ENCODE measurements at places on chromosomes 11 and 22.

- DNase-seq = no peak
These were observed 4.6 kb downstream of the SLN start for GRCh38 chr11:107707215-107707671.

DNA sequence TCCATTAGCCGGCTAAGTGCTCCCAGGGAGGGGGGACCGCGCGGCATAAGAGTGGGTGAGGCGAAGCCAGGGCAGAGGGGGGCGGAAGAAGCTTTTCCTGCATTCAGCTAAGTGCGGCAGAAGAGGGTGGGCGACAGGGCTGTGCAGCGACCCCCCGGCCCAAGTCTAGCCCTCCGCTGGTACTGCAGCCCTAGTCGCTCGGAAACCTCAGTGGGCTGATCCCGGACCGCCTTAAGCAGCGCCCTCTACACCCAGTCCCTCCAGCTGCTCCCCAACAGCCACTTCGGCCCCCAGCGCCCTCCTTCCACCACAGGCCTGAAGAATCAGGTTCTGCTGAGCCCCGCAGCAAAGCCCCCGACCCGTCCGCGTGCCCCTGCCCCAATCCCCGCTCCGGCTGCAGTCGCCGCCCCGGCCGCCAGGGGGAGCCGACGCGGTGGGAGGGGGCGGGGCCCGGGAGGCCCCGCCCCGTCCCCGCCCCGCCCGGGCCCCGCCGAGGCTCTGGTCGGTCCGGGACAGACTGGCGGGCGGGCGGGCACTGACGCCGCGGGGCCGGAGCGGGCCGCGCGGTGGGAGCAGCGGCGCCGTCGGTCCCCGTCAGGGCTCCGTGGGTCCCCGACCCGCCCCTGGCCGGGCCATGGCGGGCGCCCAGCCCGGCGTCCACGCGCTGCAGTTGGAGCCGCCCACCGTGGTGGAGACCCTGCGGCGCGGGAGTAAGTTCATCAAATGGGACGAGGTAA lies at the start of gene PLCB3:
Gene PLCB3 (plus strand): TSS at position 515 of the 737 bp plus-strand sequence. CDS start 120 bp downstream, at position 635.
- DNase-seq = no peak

- DNase-seq = no peak
These were observed 255.5 kb upstream of the SESN3 start for GRCh38 chr11:95486466-95486865.

DNA sequence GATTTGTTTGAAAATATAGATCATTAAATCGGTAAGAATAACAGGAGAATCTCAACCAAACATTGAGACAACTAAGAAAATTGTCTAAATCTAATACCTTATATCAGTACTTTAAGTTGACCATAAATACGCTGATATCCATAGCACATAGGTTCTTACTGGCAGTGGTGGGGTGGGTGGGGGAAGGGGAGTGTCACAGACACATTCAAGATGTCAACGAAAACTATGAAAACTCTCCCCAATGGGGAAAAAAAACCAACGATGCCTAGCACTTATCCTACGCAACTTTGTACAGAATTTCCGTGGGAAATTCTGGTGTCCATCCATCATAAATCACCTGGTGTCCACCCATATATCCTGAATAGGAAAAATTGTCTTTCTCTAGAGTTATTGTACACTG lies 6.2 kb downstream of the GRAP2 start:
- no peak for DNase-seq

GRCh38 chr22:46060292-46061123 lies 83.5 kb upstream of the WNT7B start:
- no peak for DNase-seq

DNA sequence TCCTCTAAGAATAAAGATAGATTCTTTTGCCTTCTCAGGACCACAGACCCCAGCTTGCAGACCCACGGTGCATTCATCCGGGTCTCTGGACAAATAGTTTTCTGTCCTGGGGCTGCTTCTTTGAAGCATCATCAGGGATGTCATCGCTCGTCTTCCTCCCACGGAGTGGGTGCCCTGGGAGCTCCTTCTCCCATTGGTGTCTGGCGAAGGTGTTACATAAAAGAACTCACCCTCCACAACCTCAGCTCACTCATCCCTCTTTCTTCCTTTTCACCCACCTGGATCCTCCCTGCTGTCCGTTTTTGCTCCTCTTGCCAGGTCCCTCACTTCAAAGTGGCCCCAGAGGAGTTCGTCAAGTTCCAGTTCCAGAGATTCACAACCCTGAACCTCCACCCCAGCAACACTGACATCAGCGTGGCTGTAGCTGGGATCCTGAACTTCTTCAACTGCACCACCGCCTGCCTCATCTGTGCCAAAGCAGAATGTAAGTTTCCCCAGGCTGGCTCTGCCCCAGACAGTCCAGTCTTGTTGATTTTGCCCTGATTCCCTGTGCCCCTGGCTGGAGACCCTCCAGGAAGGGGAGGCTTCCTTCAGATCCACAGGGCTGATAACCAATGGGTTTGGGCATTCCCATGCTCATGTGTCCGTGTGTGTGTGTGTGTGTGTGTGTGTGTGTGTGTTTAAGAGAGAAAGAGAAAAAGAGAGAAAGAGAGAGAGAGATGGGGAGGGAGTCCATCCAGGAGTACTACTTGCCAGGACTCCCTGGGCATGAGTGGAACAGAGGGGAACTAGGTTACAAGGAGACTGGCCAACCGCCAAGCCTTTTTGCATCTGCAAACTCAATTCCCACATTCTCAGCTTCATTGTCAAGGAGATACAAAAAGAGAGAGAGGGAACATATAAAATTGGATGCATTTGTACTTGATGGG lies 204.2 kb upstream of the TBCEL start:
- no peak for DNase-seq

- DNase-seq = no peak
These were observed 48.2 kb upstream of the PARVA start for GRCh38 chr11:12329169-12329568.

GRCh38 chr11:9775398-9775779 lies 111.5 kb downstream of the SWAP70 start:
- DNase-seq = no peak

Data from A549 (cell line).